Left ventricle myocardium superior (tissue), 1 donor: ENCODE measurements at places on chromosomes 4 and X. TPM values are rescaled to one million over a fixed set of nuclear protein-coding genes. Genes with fewer than 3 reads are reported as not detected.
A peak's percentile ranks its signal among the peaks of the same experiment; 100 is the strongest.

Gene NR3C2
- total RNA-seq, result 22.6 TPM

GRCh38 chrX:97846718-97847237 lies 963.1 kb downstream of the RPA4 start:
- DNase-seq, result no peak

- no peak for DNase-seq
These were observed 10.8 kb downstream of the FTHL17 start for GRCh38 chrX:31061091-31061490.

Gene WDR19
- 5.1 TPM for total RNA-seq

GRCh38 chr4:1285790-1286553 lies 3.7 kb upstream of the MAEA start:
- DNase-seq, result no peak

DNA sequence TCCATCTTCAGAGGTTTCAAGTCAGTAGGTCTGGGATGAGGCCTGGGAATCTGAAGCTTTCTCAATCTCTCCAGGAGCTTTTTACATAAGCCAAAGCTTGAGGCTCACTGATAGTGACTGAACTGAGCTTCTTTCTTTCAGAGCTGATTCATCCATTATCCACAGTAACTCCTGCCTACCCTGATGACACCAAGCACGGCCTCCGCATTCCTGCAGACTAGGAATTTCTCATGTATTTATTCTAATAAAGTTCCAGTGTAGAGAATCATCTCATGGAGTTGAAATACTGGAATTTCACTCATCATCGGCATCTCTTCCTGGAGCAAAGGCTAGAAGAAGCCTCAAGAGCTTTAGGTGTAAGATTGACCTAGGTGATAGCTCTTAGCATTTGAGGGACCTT lies 12.1 kb upstream of the DCTD start:
- no peak for DNase-seq

DNA sequence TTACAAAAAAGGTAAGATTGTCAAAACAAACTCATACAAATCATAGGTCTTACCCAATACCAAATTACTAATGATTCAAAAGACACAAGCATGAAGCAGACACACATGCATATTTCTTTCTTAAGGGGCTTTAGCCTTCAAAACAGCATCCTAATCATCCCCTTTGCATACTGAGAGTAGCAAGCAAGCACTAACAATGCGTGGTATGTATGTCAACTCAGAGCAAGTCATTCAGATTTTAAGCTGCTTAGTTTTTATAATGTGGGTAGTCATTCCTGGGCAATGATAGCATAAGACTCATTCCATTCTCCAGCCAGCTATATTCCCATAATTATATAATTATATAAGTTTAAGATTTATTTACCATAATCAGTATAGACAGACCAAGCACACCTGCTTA lies 219.6 kb downstream of the DKK2 start:
- no peak for DNase-seq

- peak; percentile 42 for DNase-seq
These were observed 99.2 kb downstream of the MGST2 start for GRCh38 chr4:139764686-139765310.

- DNase-seq, result no peak
These were observed 7.3 kb upstream of the INTS6L start for GRCh38 chrX:135513130-135513515.

Gene SLC25A14
- total RNA-seq, result 3.6 TPM

Gene AKAP4
- not detected for total RNA-seq

DNA sequence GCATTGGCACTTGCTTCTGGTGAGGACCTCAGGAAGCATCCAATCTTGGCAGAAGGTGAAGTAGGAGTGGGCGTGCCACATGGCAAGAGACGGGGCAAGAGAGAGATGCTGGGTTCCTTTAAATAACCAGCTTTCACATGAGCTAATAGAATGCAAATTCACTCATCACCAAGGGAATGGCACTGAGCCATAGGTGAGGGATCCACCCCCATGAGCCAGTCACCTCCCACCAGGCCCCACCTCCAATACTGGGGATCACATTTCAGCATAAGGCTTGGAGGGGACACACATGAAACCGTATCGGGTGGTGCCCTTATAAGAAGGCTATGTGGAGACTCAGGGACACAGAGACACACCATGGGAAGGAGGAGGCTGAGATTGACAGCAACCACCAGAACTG lies 140.0 kb upstream of the MSX1 start:
- DNase-seq, result no peak

Gene LRCH2
- 1.6 TPM for total RNA-seq

GRCh38 chrX:132369617-132370326 lies 119.1 kb downstream of the MBNL3 start:
- no peak for DNase-seq

Gene CXCL1
- 3.0 TPM for total RNA-seq

Gene NSG1
- 12.2 TPM for total RNA-seq

GRCh38 chrX:41180194-41180908 lies 95.1 kb downstream of the USP9X start:
- DNase-seq, result peak; percentile 32

GRCh38 chr4:37400241-37400881 lies 155.8 kb downstream of the NWD2 start:
- DNase-seq, result no peak

Gene IL13RA1
- total RNA-seq, result 17.2 TPM

GRCh38 chr4:87732033-87732765 lies 67.2 kb upstream of the IBSP start:
- DNase-seq, result no peak

DNA sequence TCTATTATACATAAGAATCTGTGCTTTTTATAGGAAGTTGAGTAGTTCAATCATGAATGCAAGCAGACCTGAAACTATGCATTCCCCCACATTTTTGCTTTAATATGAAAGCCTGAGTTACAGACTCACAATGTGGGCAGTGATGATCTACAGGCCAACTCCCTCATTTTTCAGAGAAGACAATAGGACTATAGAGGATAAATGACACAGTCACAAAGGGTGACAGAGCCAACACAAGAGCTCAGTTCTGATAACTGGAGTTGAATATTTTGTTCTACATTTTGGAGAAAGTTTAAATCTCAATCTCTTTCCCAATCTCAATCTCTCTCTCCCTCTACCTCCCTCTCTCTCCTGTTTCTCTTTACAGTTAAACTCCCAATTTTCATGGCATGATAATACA lies 27.0 kb downstream of the MBNL3 start:
- no peak for DNase-seq

DNA sequence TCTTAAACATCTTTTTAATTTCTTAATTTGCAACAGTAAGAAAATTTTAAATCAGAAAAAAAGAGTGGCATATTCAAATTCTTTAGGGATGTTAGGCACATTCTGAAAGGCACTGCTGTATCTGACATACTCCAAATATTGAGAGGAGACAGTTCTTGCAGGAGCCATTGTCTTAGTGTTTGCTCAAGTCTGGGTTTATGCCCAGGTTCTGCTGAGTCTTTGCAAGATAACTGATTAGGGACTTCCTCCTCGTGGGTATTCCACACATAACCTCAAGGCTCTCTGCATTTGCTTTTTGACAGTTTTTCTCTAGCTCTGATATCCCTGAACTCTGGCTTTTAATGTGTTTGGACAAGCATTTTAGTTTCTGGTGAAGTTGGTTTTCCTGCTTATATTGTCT lies 52.6 kb downstream of the RPS3A start:
- DNase-seq, result no peak

DNA sequence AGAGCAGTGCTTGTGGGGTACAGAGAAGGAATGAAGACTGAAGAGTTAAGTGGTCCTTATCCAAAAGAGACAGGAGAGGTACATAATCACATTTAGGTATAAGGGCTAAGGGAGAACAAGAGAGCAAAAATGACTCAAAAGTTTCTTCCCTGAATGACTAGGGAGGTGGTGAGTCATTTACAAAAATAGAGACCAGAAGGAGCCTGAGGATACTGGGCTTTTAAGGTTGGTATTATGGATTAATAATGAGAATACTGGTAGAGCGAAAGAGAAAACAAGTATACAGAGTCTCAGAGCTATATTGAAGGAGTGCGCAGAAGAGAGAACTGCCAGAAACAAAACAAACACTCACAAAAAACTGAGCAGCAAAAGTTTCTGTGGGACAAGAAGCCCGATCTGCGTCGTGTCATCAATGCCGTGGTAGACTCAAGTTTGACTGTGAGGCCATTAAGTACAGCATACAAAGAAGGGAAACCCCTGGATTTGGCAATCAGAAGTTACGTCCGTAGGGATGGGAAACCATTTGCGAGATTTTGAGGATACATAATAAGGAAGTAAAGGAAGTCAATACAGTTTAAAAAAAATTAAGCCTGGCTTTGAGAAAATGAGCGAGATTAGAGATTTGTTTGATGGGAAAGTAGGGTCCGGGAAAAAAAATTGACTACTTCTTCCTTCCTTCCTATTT lies 129.1 kb upstream of the STIM2 start:
- DNase-seq, result no peak

- no peak for DNase-seq
These were observed 85.8 kb upstream of the RPS6KA3 start for GRCh38 chrX:20352504-20352903.

DNA sequence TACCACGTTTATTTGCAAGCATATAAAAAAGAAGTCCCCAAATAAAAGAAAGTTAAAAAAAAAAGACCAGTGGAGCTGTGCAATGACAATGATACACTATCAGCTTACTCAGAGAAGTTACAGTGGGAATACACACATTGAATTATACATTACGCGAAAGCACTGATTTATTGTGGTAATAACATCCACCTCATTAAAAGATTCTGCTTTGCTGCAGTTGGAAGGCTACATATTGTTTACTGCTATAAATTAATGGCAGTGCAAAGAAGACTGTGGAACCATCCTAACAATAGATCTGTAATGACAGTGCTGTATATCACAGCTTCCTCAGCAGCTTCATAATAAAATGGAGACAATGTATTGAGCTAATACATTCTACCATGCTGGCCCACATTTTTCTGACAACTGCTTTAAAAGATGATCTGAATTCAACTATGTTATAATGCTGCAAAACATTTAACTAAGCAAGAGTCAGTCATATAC lies 142.5 kb upstream of the MAB21L2 start:
- no peak for DNase-seq

- no peak for DNase-seq
These were observed 36.1 kb downstream of the EVC start for GRCh38 chr4:5746829-5747737.

GRCh38 chr4:4460759-4461158 lies 73.9 kb downstream of the NSG1 start:
- DNase-seq, result no peak

Gene EGF
- 12.3 TPM for total RNA-seq

Gene ARAF
- total RNA-seq, result 78.3 TPM

- no peak for DNase-seq
These were observed 1.6 kb upstream of the MAB21L2 start for GRCh38 chr4:150580306-150580705.

DNA sequence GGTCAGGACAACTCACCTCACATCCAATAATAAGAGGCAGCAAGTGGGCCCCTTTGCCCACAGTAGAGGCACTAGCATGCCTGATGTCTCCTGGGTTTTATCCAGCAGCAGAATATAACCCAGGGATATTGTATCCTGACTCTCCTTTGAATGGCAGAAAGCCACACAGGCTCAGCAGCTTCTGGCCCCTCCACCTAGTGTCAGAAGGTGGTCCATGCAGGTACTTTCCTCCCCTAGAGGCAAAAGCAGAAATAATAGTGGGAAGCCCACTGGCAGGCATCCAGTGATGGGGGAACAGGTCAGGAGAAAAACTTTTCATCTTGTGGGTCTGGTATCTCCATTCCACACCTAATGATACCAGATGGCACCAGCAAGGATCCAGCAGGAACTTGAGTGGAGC lies 75.5 kb upstream of the IRS4 start:
- DNase-seq, result no peak

Gene SLC9A6
- 17.3 TPM for total RNA-seq

- no peak for DNase-seq
These were observed 101.8 kb upstream of the VCX2 start for GRCh38 chrX:8272821-8273220.

- no peak for DNase-seq
These were observed 4.6 kb upstream of the CNKSR2 start for GRCh38 chrX:21369613-21370012.

Gene IL3RA
- total RNA-seq, result 6.2 TPM

DNA sequence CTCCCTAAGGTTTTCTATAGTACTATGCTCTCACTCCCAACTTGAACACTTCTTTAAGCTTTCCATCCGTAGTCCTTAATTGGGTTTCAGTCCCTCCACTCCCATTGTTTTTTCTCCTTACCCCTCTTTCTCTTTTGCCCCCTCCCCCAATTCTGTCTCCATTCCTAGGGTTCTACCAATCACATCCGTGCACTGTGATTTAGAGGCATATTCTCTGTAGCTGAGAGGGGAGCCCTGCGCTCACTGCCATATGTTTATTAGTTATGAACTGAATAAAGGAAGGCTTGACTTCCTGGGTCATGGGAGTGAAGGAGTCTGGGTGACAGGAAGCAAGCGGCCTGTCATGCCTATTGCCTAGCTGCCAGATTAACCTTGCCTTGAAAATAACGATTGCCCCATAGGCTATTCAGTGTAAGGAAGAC lies 471 bp downstream of the MCTS1 start:
- DNase-seq, result no peak

DNA sequence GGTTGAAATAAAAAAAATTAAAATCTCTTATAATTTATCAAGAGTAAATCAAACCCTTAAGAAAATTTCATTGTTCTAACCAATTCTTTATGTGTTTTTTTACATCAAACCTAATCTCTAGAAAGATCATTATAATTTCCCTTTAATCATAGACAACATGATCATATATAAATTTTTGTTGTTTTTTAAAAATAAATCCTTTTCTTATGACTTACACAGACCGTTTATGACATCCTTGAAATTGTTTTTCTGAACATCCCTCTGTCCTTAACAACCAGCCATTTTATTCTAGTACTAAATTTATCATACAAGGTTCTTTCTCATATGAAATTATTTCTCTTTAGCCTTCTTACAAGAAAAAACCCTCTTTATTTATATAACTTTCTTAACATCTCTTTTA lies 62.7 kb upstream of the GABRE start:
- DNase-seq, result no peak

Gene FRMPD4
- total RNA-seq, result 0.99 TPM

- no peak for DNase-seq
These were observed 4.9 kb downstream of the OPHN1 start for GRCh38 chrX:68428431-68428830.

Gene NOX1
- total RNA-seq, result not detected

DNA sequence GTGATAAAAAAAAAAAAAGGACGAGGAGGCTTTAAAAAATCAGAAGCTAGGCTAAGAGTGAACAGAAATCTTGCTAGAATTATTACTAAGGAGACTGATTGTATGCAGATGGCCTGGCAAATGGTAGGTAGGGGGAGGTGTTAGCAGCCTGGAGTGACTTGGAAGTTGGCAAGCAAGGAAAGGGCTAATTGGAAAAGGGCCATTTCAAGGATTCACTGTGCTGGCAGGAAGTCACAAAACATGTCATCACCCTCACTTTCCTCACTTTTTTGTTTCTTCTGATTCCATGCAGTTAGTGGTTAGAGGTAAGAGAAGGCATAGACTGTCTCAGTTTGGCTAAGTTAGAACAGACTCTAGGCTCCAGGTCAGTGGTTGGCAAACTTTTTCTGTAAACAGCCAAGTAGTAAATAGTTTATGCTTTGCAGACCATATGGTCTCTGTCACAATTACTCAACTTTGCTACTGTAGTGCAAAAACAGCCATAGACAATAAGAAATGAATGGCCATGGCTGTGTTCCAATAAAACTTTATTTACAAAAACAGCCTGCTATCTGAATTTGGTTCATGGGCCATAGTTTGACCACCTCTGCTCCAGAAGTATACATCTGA lies 646.5 kb upstream of the ACTRT1 start:
- DNase-seq, result no peak

- no peak for DNase-seq
These were observed 37.8 kb downstream of the LEF1 start for GRCh38 chr4:108130955-108131354.

- peak; percentile 70 for DNase-seq
These were observed 39.7 kb upstream of the TBC1D14 start for GRCh38 chr4:6869944-6870343.

GRCh38 chr4:44869222-44869882 lies 143.0 kb upstream of the GNPDA2 start:
- DNase-seq, result no peak
